CD4-positive, alpha-beta T cell treated with Interleukin-4 for 1 hour (primary cell): ENCODE measurements at places on chromosomes 16 and 17.

GRCh38 chr16:57591086-57591869 is 37.2 kb upstream of the ADGRG1 start:
- DNase-seq = peak; percentile 58

GRCh38 chr17:11899537-11899942 is 97.7 kb downstream of the ZNF18 start:
- no peak for DNase-seq

- DNase-seq = no peak
These were observed 755 bp downstream of the PIEZO1 start for GRCh38 chr16:88784074-88784855.

GRCh38 chr16:1832838-1833454 is 5.9 kb downstream of the FAHD1 start:
- DNase-seq = no peak

DNA sequence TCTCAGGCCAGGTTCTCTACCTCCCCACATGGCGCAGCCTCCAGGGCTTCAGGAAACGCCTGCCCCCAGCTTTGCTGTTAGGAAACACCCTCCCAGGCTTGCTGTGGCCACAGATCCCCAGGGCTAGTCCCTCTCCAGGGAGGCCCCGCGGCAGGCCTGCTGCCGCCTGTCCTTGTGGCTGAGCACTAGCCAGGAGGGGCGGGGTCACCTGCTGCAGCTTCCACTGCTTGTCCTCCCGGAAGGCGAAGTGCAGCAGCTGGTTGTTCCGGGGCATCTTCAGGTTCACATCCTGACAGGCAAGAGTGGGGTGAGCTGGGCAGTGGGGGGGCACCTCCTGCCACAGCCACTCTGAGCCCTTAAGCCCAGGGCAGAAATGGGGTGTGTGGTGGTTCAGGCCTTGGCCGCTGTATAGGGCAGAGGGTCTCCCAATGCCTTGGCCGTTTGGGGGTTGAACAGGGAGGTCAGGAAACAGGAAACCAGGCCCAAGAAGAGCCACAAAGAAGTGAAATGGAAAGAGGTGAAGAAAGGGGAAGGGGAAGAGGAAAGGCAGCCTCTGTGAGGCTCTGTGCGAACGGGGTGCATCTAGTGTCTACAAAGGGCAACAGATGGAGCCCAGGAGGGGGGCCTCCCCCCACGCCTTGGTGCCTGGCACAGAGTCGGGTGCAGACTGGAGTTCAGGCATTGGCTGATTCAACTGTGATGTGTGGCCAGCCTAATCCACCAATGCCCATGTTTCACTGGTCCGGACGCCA is 2.0 kb downstream of the ROGDI start:
- no peak for DNase-seq

DNA sequence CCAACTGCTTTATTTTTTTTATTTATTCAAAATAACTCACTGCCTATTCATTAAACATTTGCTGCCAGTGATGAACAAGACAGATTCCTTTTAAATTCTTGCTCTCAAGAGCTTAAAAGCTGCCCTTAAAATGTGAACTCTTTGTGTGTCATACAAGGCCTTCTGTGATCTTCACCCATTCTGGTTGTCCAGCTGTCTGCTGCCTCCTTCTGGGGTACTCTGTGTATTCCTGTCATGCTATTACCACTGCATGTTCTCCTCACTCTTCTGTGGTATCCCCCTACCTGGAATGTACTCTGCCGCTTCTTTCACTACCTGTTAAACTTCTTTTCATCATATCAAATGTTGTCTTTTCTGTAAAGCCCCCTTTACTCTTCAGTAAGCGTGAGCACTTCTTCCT is 165.8 kb downstream of the CHD9 start:
- DNase-seq = no peak

GRCh38 chr17:67200727-67201301 is 44.2 kb downstream of the HELZ start:
- no peak for DNase-seq

GRCh38 chr16:8928467-8928957 is 35.2 kb downstream of the USP7 start:
- no peak for DNase-seq

GRCh38 chr17:75650874-75651273 is 16.1 kb downstream of the RECQL5 start:
- DNase-seq = no peak

DNA sequence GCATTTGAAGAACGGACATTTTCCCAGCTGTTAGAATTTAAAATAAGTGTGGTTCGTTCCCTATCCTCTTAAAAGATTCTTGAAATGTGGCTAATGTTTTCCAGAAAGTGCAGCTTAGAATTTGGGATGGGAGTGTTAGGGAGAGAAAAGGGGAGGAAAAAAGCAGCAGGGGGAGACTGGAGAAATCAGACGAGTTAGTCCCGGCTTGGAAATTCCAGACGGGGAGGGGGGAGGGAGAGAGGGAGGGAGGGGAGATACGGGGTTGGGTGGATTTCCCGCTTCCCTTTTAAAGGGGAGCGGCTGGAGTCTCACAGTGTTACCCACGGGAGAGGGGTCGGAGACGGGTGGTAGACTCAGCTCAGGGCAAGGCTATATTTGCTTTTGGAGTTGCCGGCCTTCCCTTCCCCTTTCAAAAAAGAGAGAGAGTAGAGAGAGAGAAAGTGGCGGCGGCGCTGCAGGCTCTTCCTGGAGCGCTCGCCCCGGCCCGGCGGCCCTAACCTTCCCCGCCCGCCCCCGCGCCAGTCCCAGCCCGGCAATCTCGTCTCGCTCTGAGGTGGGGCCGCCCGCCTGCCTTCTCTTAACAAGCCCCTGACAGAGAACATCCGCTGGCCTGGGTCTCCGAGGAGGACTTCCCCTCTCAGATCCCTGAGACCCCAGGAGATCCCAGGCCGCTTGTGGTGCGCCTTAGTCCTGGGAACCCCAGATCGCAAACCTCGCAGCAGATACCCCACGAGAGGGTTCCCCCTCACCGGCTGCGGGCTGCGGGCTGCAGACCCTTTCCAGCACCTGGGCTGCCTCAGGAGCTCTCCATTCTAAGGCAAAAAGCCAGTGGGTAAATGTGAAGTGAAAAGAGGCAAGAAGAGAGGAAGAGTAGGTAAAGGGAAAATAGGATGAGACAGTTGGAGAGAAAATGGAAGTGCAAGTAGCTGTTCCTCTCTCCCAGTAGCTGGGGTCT is 6.6 kb downstream of the IGF2BP1 start:
- DNase-seq = no peak

GRCh38 chr17:31349454-31349853 is 28.0 kb upstream of the EVI2A start:
- no peak for DNase-seq

GRCh38 chr16:69131167-69131838 is 1.1 kb downstream of the CHTF8 start:
- DNase-seq = peak; percentile 34

DNA sequence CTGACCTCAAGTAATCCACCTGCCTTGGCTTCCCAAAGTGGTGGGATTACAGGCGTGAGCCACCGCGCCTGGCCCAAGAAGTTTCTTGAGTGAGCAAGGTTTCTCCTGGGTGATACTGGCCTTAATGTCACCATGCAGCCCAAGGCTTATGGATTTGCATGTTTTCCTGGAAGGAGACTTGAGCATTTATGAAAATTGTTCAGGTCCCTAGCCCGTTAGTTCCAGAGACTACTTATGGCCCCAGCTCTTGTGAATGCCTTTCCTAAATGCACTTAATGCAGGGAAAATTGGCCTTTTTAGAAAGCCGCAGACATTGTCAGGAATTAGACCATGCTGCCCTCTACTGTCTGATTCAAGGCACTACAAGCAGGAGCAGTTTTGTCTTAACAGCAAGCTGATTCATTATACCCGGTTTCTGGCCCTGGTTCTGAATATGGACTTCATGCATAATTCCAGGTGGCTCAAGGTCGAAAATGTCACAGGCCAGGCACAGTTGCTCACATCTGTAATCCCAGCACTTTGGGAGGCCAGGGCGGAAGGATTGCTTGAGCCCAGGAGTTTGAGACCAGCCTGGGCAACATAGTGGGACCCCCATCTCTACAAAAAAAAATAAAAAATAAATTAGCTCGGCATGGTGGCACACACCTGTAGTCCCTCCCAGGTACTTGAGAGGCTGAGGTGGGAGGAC is 91.3 kb downstream of the SNX29 start:
- peak; percentile 64 for DNase-seq

GRCh38 chr16:85928401-85928820 is 29.4 kb downstream of the IRF8 start:
- DNase-seq = no peak
